ENCODE measurements at places on chromosomes 4 and X.

- peak; percentile 3 for DNase-seq
Observed at GRCh38 chr4:141810038-141810711, 173.8 kb downstream of the IL15 start.

DNA sequence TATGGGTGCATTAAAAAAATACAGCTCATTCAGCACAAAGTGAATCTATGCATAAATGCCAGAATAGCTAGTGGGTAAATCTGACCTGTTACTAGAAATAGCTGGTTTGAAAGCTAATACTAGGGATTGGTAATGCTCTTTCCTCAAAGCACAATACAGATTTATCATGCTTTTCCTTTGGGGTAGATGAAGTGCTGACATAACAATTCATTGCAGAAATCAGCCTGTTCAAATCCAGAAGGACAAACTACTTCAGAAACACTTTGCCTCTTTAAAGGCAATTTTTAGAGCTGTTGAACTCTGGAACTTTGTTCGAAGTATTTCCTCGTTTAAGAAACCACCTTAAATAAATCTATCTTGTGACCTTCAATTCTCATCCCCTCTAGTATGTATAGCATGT is 957.9 kb downstream of the ARAP2 start:
- no peak for DNase-seq

- DNase-seq: no peak
Observed at GRCh38 chr4:155367608-155368007, 9.2 kb downstream of the MAP9 start.

- no peak for DNase-seq
Observed at GRCh38 chrX:18210470-18210869, 10.2 kb downstream of the BEND2 start.

DNA sequence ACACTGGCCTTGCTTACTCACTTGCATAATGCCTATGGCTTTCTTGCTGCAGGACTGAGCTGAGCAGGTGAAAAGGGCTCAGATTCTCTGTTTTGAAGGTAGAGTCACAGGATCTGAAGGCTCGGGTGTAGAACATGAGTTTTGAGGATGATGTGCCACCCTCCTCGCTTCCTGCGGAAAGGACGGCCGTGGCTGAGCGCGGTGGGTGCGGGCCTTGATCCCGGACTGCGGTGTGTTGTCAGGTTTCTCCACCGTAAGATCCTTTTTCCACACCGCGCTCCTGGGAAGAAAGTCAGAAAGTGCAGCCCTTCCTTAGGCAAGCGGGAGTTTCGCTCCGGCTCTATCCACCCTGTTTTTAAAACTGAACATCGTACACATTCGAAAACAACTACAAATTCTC is 36.2 kb downstream of the ZFP42 start:
- DNase-seq: no peak

GRCh38 chrX:153825042-153825441 is 5.3 kb downstream of the PDZD4 start:
- DNase-seq: no peak

DNA sequence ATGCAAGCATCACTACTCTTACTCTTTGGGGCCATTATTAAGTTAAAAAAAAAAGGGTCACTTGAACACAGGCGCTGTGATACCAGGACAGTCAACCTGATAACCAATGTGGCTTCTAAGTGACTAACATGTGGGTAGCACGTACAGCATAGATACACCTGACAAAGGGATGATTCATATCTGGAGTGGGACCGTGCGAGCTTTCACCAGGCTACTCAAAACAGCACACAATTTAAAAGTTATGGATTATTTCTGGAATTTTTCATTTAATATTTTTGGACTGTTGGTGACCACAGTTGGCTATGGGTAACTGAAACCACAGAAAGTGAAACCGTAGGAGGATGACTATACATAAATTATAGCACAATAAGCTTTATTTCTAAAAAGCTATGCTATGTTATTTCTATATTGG is 113.8 kb upstream of the STIM2 start:
- DNase-seq: no peak

GRCh38 chrX:78886550-78886949 is 58.6 kb upstream of the P2RY10 start:
- no peak for DNase-seq

DNA sequence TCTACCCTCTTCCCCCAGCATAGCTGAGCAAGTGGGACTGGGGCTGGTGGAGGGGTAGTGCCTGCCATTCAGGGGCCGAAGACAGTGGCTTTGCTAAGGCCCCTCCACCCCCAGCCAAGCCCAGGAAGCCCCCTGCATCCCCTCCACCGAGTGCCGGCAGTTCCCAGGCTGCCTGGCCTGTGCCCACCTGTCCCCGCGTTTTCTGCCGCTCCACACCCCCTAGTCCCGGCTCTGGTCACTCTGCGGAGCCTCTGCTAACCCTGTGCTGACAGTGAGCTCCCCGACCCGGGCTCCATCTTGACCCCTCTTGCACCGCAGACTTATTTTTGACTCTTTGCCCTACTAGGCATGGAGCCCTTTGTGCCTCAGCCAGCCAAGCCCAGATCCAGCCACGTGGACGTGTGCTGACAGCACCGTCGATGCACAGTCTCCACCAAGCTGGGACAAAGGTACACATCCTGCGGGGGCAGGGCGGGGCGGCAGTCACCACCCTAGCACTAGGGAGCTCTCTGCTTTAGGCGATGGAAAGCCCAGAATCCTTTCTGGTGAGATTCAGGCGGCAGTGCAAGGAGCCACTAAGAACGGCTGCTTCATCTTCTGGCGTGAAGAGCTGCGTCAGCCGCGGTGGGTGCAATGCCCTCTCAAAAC is 96.6 kb downstream of the PHKA2 start:
- DNase-seq: no peak

DNA sequence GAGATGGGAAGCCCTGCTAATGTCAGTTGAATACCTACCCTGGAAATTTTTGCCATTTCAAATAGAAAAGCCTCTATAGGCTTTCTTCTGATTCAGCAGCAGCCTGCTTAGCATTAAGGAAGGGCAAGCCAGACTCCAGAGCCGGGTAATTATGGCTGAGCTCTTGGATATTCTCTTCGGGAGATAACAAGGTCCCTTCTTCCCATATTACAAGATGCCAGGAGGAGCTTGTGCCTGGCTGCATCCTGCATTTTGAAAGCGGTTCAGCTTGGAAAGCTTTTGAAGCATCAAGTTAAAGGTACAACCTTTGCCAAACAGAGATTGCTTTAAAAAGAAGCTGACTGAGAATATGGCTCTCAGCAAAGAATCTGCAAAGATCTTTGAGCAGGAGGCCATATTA is 399.6 kb upstream of the RPS6KA3 start:
- DNase-seq: no peak
